ENCODE measurements at places on chromosomes 7 and 10. TPM values are rescaled to one million over a fixed set of nuclear protein-coding genes. Genes with fewer than 3 reads are reported as not detected.

Gene SPDYE5
- total RNA-seq = not detected

Gene SMKR1
- total RNA-seq = not detected

Gene HOXA5
- 0.35 TPM for total RNA-seq

Gene SLC16A9
- 1.8 TPM for total RNA-seq

Gene ADAP1
- total RNA-seq = 24.5 TPM

Gene DUSP5
- 12.7 TPM for total RNA-seq

Gene RARRES2
- 76.4 TPM for total RNA-seq

GRCh38 chr7:17186745-17187530 is 111.5 kb upstream of the AHR start:
- no peak for DNase-seq

- DNase-seq = no peak
These were observed 71.2 kb downstream of the ADRA2A start for GRCh38 chr10:111148025-111148424.

- DNase-seq = no peak
These were observed 342.7 kb upstream of the KLF6 start for GRCh38 chr10:4127518-4128315.

GRCh38 chr10:29728541-29729049 is 93.8 kb upstream of the SVIL start:
- DNase-seq = no peak

- DNase-seq = no peak
These were observed 3.9 kb downstream of the CXCL12 start for GRCh38 chr10:44380829-44381600.

DNA sequence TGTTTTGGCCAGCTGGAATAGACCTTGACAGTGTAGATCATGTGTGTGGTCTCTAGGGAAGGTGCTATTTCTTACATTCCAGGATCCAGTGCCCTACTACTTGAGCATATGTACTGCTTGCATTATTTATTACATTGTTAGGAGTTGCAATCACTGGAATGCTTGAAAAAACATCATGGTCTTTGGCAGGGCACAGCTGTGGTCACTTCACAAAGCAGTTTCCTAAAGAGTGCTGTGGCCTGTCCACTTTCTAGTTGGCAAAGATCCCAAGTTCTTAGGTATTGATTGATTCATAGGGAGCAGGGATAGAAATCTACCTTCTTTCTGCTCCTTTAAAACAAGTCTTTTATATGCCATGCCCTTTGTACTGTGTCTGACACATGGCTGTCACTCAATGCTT is 4.6 kb downstream of the C7orf25 start:
- DNase-seq = no peak

DNA sequence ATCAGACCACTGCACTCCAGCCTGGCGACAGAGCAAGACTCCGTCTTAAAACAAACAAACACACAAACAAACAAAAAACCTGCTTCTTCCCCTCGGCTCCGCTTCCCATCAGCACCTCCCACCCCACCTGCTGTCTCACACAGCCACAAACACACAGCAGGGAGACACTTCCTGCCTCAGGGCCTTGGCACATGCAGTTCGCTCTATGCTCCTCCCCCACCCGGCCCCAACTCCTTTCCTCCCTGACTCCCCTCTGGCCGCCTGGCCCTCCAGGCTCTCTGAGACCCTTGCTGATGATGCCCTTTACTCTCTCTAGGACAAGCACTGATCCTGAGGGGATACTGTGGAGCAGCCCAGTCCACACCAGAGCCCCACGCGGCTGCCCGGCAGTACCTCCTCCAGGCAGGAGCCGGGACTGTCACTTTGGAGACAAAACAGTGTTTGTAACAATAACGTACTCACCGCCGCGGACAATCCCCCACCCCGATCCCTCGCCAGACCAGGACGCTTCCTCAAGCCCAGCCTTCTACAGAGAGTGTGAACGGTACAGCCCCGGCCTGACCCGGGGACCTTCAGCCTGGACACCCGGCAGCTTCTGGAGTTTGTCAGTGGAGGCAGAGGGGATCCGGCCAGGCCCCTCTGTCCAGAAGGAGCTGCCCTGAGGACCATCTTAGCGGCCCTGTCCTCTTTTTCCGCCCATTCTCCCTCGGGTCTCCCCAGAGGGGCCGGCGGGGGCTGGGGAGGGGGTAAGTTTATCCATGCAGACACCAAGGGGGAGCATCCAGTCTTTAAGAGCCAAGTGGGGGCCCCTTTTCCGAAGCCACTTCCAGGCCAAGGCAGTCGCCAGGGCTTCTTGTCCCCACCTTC is 50.0 kb upstream of the GTF2IRD1 start:
- no peak for DNase-seq

- DNase-seq = no peak
These were observed 359.4 kb upstream of the CELF2 start for GRCh38 chr10:10658172-10658785.

DNA sequence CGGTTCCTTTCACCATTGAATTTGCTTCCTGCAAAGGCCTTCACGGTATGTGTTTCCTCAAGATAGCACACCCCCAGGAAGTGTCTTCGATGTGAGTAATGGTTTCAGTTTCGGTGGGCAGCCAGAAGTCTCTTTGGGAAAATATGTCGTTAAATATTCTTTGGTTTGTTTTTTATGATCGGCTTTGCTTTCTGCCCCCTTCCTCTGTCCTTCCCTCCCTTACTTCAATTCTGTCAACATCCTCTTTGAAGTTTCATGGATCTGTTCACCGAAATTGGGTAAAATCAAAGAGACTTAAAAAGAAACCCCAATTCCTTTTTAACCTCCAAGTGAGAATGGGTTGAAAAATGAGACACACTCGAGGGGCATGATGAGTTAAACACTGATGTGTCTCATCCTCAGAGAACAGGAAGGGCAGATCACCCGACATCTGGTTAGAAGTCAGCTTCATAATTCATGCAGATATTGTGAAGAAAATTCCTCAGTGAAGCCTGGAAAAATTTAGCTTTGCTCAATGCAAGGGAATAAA is 170.8 kb upstream of the HABP2 start:
- DNase-seq = no peak

DNA sequence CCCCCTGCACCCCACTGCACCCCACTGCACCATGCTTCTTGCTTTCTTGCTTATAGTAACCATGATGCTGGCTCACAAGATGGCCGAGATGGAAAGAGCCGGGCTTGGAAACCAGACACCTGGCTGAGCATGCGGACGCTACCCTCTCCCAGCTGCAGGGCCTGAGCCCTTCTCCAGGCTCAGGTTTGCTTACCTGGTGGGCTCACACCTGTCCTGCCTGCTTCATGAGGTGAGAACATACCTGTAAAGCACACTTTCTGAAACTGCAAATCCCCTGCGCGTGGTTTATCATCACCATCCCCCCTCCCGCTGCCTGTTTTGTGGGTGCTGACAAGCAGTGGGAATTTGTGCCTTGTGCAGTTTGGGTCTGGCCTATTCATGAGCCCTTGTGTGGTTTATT is 302.7 kb downstream of the GLRX3 start:
- DNase-seq = no peak

DNA sequence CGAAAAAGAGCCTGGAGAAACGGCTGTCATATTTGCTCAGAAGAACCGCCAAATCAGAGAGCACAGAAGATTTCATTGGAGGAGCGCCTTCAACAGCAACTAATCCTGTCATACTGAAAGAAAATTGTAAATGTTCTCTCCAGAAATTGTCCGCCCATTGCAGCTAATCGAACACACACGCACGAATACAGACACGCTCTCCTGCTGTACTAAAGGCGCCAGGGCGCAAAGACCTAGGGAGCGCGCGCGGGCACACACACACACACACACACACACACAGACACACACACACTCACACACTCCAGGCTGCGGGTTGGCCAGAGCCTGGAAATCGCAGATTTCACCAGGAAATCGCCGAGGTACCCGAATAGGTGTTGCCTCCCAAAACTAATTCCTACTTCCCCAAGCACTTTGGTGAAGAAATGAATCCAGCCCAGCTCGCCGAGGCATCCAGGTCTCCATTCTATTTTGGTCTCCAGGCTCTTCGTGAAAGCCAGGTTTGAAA is at the start of gene CHRM2:
TSS of gene CHRM2 (plus strand) at position 157 of the 505 bp plus-strand sequence. CDS start 146,214 bp downstream, outside the sequence.
- DNase-seq = no peak

GRCh38 chr10:103661198-103661950 is 167.9 kb downstream of the NEURL1 start:
- DNase-seq = peak; percentile 52

DNA sequence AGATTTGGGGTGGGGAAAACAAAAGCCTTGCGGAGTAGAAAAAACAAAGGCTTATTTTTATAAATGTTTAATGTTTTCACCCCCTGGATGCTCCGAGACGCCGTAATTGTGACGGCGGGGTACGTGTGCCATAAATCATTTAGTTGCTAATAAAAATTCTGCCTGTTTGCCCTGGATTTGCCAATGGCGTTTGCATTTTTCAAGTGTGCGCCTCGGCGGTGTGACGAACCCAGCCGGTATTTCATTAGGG is 2.5 kb upstream of the TNRC18 start:
- no peak for DNase-seq

- DNase-seq = no peak
These were observed 7.3 kb downstream of the PITX3 start for GRCh38 chr10:102233997-102234396.

- DNase-seq = no peak
These were observed 215.0 kb downstream of the USP6NL start for GRCh38 chr10:11396311-11396955.

- DNase-seq = no peak
These were observed 24.3 kb downstream of the ACTA2 start for GRCh38 chr10:88928254-88928653.

Data from thoracic aorta (tissue), 2 donors.